NCI-H345 (cell line): ENCODE measurements at places on chromosomes 12 and 14.

- no peak for DNase-seq
Measured at GRCh38 chr12:132276066-132276826, 53.1 kb downstream of the GALNT9 start.

GRCh38 chr14:101594511-101595148 is 33.3 kb downstream of the DIO3 start:
- DNase-seq, result no peak

- peak; percentile 29 for DNase-seq
Measured at GRCh38 chr12:85825746-85826145, 10.5 kb downstream of the RASSF9 start.

GRCh38 chr14:106129274-106129673 is 602.9 kb downstream of the TMEM121 start:
- DNase-seq, result no peak
